ENCODE measurements at places on chromosomes 4 and X.

DNA sequence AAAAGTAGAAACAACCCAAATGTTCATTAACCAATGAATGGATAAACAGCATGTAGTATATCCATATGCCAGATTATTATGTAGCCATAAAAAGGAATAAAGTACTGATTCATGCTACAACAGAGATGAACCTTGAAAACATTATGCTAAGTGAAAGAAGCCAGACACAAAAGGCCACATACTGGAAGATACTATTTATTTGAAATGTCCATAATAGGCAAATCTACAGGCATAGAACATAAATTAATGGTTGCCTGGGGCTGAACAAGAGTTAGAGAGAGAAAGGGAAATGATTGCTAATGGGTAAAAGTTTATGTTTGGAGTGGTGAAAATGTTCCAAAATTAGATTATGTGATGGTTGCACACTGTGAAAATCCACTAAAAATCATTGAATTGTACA is 44.4 kb downstream of the IL13RA2 start:
- DNase-seq: no peak

DNA sequence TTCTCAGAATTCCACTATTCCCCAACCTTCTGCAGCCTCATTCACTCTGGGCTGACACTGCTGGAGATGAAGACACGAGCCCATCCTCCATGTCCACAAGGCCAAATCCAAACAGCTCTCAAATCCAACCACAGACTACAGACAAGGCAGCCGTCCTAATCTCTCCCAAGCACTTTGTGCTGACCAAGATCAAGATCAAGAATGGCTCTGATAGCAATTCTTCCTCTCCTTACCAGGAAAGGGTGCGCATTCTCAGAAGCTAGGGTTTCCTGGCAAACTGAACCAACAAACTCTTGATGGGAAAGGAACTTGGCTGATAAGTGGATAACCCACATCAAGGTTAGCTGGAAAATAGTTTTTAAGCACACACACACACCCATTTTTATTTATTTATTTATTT is 26.5 kb downstream of the RELL1 start:
- no peak for DNase-seq

DNA sequence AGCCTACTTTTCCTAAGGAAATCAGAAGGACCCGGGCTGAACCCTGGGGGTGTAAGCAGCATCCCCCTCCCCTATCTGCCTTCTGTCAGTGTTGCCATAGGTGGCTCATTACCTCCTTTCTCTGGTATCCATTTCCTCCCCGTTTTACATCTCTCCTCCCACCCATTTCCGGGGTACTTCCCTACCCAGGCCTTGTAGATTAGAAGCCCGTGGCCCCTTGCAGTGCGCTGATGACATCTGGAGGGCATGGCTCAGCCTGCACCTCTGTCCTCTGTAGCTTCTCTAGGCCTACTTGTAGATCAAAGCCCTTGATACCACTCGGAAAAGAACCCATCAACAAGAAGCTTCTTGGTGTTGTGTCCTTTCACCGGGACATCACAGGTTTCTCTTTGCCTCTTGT is 71.8 kb downstream of the NBDY start:
- peak; percentile 21 for DNase-seq

- no peak for DNase-seq
Measured at GRCh38 chr4:151417766-151418376, 8.9 kb downstream of the FHIP1A start.

GRCh38 chr4:140937866-140938265 is 181.7 kb upstream of the TBC1D9 start:
- no peak for DNase-seq

GRCh38 chrX:19195243-19195610 is 73.0 kb upstream of the ADGRG2 start:
- DNase-seq: no peak

DNA sequence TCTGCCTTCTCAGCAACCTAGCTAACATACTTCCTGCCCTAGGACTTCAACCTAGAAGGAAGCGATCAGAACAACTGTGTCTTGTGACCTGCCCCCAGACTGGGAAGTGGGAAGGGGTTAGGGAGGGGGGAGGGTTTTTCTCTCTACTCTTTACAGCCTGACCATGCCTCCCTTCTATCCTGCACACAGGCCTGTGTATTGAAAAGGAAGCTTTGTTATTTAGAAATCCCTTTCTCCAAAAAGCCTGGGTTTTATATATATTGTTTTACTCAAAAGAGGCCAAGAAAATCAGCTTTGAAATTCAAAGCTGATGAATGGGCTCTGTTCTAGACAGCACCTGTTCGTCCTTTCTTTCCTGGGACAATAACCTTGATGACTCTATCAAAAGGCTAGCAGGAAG is 35.2 kb upstream of the SMS start:
- no peak for DNase-seq

- no peak for DNase-seq
Measured at GRCh38 chr4:8331575-8331955, 62.0 kb downstream of the HTRA3 start.

- no peak for DNase-seq
Measured at GRCh38 chr4:82500435-82501153, 61.2 kb downstream of the TMEM150C start.

GRCh38 chrX:24485976-24486680 is 21.0 kb downstream of the PDK3 start:
- no peak for DNase-seq

DNA sequence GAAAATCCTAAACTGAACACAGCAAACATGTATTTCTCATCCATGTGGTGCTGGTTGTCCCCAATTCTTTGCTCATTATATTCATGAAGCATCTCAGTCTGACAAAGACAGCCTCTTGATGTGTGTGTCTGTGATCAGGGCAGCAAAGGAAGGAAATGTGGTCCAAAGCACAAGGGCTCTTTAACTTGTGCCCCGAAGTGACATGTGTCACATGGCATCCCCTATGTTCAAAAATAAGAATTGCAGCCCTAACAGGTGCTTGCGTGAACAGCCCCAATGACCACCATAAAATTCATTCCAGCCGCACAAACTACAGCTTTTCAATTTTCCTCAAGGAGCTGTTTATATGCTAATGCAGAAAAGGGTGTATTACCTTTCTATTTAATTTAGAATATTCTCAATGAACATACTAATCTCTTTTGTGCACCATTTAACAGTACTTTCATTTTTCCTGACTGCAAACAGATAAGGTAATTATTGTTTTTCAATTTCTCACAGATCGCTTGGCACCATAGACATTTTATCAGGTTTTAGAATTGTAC is 231.9 kb upstream of the CTSO start:
- no peak for DNase-seq

GRCh38 chr4:109574443-109574850 is 14.4 kb downstream of the MCUB start:
- DNase-seq: no peak

DNA sequence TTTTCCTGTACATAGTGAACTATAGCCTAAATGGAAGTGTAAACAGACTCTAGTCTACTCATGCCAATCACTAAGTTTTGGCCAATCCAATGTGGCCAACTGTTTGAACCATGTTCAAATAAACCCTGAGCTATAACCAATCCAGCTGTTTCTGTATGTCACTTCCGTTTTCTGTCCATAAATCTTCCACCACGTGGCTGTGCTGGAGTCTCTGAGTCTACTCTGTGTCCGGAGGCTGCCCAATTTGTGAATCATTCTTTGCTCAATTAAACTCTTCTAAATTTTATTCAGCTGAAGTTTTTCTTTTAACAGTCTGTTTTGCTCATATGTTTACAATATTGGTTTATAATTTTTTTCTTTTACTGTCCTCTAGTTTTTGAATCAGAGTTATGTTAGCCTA is 112.3 kb upstream of the BANK1 start:
- DNase-seq: no peak

DNA sequence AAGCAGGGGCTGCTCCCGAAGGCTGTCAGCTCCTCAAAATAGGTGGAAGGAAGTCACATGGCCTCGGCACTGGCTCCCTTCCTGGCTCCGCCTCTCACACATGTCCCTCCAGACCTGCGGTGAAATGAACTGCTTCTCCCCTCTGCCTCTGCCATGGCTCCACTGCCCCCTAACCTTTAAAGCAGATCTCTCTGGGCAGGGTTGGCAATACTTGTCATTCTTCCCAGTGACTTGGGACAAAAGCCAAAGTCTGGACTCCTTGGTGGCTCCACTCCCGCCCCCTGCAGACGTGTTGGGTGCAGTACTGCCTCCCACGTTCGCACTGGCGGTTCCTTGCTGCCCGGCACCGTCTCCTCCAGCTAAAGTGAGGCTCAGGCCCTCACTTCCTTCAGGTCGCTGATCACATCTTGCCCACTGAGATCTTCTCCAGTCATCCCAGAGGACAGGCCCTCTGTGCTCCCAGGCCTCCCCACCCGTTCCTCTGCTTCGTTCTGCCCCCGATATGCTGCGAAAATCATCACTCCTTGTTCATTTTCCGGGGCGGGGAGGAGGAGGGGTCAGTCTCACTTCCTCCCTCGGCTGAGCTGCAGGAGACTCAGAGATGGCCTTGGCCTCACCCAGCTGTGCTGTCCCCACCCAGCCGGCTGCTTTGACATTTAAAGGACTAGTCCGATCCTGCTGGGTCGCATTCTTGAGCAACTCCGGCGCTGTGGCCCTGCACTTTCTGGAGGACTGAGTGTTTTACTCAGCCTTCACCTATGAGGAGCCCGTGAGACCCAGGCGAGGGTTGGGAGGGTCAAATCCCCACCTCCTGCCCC is 97.4 kb downstream of the PHKA2 start:
- DNase-seq: peak; percentile 24

DNA sequence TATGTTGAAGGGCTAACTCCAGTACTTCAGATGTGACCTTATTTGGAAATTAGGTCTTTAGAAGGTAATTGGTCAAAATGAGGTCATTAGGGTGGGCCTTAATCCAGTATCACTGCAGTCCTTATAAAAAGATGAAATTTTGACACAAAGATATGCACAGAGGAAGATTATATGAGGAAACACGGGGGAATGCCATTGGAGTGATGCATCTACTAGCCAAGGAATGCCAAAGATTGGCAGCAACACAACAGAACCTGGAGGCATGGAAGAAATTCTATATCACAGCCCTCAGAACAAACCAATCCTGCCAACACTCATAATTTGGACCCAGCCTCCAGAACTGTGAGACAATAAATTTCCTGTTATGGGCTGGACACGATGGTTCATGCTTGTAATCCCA is 17.6 kb downstream of the TRIM61 start:
- DNase-seq: no peak

- no peak for DNase-seq
Measured at GRCh38 chrX:86806786-86807185, 658.5 kb downstream of the DACH2 start.

DNA sequence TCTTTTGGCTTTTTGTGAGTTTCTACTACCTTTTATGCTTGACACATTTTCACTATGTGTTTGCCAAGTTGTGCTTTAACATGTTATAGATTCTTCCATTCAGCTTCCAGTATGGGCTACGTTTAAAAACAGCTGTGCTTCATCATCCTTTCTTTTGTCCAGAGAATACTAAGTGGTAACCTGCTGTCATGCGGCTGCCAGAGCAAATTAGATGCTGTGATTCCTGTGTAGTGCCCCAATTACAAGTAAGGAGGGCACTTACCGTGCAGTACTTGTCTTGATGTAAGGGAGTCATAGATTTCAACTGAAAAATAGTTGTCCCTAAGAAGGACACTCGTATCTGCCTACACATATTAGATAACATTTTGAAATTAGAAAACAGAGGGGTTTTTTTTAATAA is 531.8 kb upstream of the GALNTL6 start:
- DNase-seq: no peak

All from stimulated activated CD4-positive, alpha-beta T cell treated with anti-CD3 and anti-CD28 coated beads, Interleukin-1b, Interleukin-23, amount 100 ng/mL, for 4 hours (primary cell).